ENCODE measurements at places on chromosomes 2 and 18.

DNA sequence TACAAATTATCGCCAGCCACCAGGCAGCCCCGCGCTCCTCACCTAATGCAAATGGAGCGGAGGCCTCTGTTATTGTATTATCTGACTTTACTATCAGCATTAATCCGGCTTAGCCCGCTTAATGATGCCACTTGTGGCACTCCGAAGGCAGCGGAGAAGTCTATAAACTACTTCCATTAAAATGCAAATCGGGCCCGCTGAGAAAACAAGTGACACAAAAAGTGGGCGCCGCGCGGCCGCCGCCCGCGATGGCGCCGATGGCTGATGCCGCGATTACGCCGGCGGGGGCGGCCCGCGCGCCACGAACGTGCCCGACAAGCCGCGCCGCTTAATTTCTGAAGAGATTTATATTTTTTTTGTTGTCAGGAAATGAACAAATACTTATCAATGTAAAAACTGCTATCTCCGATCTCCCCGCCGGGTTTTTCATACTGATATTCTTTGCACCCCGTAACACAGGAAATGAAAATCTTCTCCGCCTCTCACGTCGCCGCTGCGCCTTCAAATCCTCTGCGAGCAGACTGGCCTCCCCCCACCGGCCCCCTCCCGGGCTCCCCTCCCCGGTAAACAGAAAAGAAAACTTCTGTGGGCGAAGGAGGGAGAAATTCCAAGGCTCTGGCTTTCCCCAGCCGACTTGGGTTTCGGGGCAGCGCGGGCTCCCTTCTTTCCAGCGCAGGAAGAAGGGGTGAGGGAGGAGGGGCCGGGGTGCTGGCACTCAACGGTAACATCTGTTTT lies 221.8 kb downstream of the INSIG2 start:
- DNase-seq: peak; percentile 26

DNA sequence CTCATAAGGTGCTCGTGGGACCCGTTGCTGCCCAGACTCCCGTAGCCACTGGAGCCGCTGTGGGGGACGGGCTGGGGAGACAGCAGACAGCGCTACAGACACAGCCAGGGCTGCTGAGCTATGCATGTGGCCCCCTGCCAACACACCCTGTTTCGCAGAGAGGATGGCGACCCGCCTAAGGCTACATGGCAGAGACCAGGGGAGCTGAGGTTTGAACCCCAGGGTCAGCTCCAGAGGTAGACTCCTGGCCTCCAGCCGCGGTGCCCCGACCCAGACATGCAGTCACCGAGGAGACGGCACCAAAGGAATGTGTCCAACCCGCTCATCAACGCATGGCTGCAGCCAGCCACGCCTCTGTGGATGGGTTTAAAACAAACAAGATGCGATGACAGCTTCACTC lies 21.0 kb upstream of the HES6 start:
- DNase-seq: no peak

- DNase-seq: no peak
Observed at GRCh38 chr2:231765496-231765929, 15.6 kb downstream of the PDE6D start.

DNA sequence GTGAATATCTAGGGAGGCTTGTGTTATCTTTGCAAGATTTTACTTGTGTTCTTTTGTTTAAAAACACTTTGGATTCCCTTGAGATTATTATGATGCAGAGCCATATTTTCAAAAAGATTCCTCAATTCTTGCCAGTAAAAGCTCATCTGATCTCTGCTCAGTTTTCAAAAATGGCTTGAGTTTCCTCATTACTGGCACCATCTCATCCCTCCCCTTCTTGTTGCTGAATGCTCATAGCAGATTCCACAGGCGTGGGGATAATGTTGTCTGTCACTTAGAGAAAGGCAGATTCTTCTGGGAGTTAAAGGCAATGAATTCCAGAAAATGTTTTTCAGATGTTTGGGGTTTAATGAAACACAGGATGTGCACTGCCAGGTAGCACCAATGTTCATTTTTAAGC lies 170.4 kb upstream of the TANK start:
- no peak for DNase-seq

DNA sequence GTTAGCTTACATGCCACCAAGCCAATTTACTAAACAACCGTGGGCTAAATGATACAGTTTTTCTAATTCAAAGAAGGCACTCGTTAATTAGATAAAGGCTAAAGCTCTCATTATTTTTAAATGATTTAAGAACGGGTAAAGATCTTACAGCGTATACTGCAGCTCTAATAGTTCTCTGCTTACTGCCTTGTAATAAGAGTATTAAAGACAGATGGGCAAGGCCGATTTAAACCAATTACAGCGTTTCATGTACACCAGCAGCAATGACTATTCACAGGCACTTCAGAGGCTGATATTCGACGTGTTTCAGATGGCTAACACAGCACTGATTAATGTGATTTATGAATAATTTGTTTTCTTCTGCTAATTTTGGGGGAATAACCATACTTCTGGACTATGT lies 259.3 kb downstream of the ZNF407 start:
- no peak for DNase-seq

DNA sequence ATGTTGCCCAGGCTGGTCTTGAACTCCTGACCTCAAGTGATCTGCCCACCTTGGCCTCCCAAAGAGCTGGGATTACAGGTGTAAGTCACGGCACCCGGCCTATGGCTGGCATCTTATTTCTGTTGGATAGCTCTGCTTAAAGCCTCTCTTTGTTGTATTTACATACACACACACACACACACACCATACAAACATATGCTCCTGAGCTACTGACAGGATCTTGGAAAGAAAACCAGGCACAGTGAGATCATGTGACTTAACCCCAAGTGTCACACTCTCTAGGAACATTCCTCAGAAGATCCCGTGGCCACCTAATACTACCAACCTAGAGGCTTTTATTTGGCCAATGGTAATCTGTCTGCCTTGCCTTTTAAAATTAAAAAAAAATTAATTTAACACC lies 85.1 kb upstream of the HAAO start:
- no peak for DNase-seq

- no peak for DNase-seq
Observed at GRCh38 chr2:120559401-120559800, 176.3 kb upstream of the GLI2 start.

- no peak for DNase-seq
Observed at GRCh38 chr2:149399934-149400615, 69.7 kb downstream of the LYPD6 start.

DNA sequence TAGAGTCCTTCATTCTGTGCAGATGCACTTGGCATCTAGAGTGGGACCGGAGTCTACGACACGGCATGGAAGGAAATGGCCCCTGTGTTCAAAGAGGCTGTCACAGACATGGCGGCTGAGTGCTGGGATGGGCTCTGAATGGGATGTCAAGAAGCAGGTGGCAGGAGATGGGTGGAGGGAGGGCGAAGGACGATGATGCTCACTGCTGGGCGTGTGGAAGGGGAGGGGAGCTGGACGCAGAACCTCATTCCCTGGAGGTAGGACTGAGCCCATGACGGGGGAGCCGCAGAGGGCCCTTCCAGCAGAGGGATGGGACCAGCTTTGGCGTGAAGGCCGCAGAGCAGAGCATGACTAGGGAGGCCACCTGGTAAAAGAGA lies 18.8 kb upstream of the ALPI start:
- DNase-seq: no peak

DNA sequence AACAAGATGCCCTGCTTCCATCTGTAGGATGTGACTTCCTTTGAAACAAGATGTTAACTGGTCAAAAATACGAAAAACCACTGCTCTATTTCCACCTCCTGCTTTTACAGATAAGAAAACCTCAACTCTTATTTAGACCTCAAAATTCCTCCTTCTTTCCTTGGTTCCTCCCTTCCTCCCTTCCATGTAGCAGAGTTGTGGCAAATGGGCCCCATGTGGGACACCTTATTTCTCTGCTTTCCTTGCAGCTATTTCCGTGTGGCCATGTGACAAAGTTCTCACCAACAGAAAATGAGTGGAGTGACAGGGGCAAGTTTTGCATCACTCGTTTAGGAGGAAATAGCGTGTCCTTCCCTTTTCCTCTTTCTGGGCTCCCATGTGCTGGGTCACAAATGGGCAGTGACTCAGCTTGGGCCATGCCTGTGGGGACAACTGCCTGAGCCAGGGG lies 69.4 kb upstream of the SMAD2 start:
- DNase-seq: no peak
